Sciatic nerve (tissue), 2 donors: ENCODE measurements at places on chromosomes 5 and 9.

DNA sequence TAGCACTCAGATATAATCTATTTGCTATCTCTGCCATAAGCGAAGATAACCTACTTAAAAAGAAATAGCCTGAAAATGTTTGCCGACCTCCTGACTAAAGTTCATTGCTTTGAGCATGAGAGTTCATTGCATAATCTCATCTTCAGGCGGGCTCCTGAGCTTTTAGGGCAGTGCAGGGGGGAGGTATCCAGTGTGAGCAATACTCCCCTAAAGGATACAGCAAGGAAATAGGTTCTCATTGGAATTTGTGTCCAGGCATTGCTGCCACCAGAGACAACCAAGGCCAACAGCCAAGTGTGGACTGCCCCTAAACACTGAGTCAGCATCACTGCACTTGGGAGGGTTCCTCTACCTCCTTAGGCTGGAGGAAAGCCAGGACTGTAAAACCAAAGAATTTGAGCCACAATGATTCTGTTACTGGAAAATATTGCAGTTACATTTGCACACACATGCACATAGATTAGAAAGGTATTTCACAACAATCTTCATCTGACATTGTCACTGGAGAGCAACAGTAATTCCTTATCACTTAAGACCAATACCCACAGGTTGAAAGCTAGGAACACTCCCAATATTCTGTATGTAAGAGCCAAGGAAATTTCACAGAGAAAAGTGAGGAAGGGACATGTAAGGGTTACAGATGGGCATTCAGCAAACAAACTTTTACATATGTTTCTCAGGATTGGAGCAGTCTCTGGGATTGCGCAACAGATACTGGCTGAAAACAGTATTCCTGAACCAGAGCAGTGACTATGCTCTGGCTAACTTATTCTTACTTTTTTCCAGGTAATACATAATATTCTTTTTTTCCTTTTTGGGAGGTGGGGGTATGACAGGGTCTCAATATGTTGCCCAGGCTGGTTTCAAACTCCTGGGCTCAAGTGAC is 98.6 kb upstream of the TLE1 start:
- no peak for DNase-seq

DNA sequence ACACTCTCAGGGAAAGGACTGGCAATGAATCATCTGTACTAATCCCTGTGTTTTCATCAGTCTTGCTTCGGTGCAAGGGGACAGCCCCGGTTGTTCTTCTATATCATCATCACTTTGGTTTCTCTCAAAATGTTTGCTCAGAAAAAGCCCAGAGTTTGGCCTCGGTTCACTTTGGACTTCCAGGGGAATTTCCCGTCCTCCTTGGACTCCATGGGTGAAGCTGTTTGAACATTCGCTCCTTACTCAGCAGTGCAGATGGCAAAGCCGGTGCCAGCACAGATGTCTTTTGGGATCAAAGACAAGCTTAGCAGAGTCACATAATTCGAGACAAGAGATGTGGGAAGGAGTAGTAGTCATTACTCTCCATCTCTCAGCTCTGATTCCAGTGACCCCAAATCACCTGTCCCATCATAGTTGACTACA is 69.8 kb upstream of the TNFSF8 start:
- DNase-seq, result no peak

DNA sequence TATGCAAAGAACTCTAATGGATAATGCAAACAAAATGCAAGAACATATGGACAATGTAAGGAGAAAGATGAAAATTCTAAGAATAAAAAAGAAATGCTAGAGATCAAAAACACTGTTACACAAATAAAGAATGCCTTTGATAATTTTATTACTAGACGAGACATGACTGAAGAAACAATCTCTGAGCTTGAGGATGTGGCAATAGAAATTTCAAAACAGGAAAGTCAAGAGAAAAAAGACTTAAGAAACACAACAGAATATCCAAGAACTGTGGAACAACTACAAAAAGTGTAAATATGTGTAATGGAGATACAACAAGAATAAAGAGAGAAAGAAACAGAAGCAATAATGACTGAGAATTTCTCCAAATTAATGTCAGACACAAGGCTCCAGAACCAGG is 140.5 kb upstream of the ACOT12 start:
- no peak for DNase-seq

DNA sequence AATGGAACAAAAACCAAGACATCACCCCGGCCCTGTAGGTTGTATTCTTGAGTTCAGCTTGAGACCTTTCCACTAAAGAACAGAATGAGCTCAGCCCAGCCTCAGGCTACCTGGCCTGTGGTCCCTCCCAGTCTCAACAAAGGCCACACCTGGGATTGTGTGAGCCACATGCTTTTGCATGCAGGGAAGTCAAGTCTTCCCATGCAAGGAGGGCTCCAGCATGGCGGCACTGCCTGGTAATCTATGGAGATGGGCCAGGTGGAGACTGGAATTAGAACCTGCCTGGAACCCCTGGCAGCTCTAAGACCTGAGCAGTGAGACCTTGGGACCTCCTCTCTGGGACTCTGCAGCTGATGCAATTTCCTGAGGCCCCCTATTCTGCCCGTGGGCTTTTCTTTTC is 49.4 kb upstream of the OTULINL start:
- no peak for DNase-seq

DNA sequence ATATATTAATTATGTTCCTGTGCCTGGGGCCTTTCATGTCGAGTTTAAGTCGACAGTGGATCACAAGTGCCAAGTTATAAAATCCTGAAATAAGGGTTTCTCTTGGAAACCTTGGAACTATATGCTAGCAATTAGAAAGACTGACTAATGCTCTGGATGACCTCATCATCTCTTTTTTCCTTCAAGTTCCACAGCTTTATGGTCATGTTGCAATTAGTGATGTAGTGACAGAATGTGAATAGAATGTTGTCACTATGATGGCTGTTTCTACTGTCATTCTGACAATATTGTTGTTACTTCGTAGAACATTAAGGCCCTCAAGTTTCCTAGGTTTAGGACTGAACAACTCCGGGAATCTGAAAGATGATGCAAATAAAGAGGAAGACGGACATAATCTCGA is 368.0 kb upstream of the SEMA6A start:
- no peak for DNase-seq

DNA sequence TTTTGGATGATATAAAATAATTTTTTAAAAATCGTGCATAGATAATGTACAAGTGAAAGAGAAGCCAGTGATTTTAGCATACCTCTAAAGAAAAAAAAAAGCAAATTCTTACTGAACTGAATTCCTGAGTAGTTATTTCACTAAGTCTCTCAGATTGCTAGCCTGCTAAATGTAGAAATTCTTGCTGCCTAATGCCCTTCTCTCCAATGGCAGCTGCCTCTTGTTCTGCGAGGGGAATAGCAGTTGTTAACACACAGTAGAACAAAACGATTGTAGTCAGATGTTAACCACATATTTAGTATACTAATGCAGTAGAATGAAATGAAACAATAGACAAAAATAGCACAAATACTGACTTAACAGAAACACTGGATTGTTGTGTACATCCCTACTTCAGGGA is 26.8 kb downstream of the SMAD5 start:
- DNase-seq, result no peak

GRCh38 chr9:91902475-91903125 is 47.4 kb downstream of the ROR2 start:
- no peak for DNase-seq

- DNase-seq, result no peak
Measured at GRCh38 chr5:155211764-155212163, 198.2 kb downstream of the KIF4B start.

DNA sequence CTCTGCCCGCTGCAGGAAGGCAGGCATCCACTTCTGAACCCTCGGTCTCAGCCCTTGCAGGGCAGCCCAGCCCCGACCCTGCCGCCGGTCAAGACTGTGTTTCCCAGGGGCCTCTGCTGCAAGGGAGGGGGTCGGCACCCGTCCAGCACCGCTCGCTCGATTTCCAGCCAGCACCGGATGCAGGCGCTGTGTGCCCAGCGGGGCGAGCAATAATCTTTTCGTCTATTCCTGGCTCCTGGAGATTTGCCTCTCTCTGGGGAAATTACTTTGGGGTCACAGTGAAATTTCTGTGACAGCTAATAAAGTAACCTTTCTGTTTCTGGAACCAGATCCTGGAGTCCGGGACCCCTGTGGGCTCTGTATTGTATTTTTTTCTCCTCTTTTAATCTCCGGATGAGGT is 155.3 kb downstream of the COL23A1 start:
- DNase-seq, result no peak

- no peak for DNase-seq
Measured at GRCh38 chr5:139271201-139272027, 22.1 kb upstream of the MATR3 start.

DNA sequence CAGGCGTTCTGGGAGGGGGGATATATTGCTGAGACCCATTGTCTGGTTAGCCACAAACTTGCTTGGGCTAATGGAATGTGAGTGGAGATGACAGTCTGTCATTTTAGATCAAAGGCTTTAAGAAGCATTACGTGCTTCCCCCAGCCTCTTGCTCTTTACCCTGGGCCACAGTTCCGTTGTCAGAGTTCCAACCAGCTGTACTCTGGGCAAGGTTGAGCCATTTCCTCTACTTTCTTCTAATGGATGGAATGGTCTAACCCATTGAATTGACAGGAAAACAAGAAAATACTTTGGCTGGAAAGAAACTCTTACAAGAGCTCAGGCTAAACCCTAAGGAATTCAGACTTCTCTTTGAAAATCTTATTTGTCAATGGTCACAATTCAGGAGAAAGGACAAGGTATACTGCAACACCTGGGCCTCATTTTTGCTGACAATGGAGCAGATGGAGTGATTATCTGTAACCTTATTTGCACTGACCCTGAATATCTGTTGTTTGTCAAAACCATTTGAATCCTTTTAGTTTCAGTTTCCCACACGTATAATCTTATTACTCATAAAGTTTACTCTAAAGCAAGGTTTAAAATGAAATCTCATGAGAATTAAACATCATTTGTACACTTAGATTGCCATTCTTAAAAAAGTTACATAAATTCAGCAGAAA is 231.4 kb downstream of the PDE4D start:
- no peak for DNase-seq

- DNase-seq, result no peak
Measured at GRCh38 chr5:101717721-101718120, 578.4 kb downstream of the SLCO4C1 start.

GRCh38 chr5:84085387-84086041 is 299.2 kb downstream of the EDIL3 start:
- no peak for DNase-seq

GRCh38 chr5:14364576-14365472 is 216.8 kb upstream of the OTULINL start:
- DNase-seq, result no peak

- DNase-seq, result no peak
Measured at GRCh38 chr5:78503958-78504653, 143.7 kb downstream of the SCAMP1 start.

DNA sequence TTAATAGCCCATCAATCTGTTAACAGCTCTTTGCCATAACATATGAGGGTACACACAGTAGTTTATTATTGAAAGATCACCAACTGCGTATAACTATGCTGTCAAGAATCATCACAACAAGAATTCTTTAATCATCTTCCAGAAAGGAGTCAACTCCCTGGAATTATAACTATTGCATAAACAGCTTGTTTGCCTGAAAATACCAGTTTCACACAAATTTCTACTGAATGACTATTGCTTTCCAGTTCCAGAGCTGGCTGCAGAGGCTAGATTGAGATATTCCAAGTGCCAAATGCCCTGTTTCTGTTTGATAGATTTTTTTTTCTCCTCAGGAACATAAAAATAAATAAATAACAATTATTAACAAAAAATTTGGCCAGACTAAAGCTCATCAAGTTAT is 444.7 kb downstream of the TLE1 start:
- no peak for DNase-seq

DNA sequence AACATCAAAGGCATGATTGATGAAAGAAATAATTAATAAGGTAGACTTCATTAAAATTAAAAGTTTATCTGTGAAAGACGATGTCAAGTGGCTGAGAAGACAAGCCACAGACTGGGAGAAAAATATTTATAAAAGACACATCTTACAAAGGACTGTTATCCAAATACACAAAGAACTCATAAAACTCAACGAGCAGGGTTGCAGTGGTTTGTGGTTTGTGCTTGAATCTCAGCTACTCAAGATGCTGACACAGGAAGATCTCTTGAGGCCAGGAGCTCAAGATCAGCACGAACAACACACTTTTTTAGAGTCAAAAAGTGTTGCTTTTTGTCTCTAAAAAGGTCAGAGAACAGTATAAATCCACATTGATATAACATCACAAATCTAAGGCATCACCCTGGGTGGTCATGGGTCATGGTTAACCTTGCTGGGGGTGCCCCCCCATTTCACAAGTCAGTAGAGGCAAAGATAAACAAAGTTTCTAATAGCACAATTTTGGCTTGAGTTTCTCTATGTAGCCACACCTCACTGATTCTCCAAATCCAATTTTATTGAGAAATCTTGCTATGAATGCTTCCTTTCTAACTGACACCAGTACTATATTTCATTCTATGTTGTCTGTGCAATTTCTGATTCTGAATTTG is 342.9 kb upstream of the RPS23 start:
- DNase-seq, result peak; percentile 62

GRCh38 chr9:35611230-35611797 is 6.3 kb downstream of the TESK1 start:
- DNase-seq, result no peak

GRCh38 chr5:27316271-27316650 is 277.9 kb upstream of the CDH9 start:
- DNase-seq, result no peak

DNA sequence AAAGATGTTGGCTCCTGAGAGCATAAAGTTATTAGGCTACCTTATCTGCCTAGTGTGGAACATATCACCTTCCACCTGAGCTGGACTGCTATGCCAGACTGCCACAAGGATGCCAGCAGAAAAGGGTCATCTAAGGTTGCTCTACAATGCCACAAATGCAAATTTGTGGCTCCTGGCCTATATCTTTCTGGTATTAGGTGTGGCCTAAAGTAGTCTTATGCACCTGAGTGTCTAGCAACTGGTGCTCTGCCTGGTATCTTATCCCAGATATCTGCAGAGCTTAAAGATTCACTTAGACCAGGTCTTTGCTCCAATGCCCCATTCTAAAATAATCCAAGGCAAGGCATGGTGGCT is 34.7 kb downstream of the DTWD2 start:
- no peak for DNase-seq

- DNase-seq, result no peak
Measured at GRCh38 chr5:8908055-8908683, 637.7 kb downstream of the SEMA5A start.

GRCh38 chr9:134059661-134060395 is 8.0 kb downstream of the BRD3 start:
- peak; percentile 59 for DNase-seq
